Type B pancreatic cell (in vitro differentiated cells): ENCODE measurements at places on chromosomes 2 and 18.

- H3K4me3 ChIP-seq, result no peak overlapping the region
- H3K4me1 ChIP-seq, result peaks cover 4% of the 10 kb centered on the region
- no peak for DNase-seq
- peaks cover 8% of the 10 kb centered on the region for H3K27me3 ChIP-seq
- H3K27ac ChIP-seq, result no peak overlapping the region
- H3K36me3 ChIP-seq, result no peaks in the 10 kb centered on the region
Measured at GRCh38 chr2:223697316-223697891, 95.2 kb upstream of the SCG2 start.

DNA sequence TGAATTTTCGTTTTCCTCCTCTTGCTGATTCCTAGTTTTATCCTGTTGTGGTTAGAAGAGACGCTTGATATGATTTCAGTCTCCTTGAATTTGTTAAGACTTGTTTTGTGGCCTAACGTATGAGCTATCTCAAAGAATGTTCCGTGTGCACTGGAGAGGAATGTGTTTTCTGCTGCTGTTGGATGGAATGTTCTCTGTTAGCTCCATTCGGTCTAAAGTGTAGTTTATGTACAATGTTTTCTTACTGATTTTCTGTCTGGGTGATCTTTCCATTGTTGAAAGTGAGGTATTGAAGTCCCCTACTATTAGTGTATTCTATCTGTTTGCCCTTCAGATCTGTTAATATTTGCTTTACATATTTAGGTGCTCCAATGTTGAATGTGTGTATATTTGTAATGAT, 25.9 kb downstream of the COLEC11 start:
- H3K36me3 ChIP-seq, result no peaks in the 10 kb centered on the region
- H3K27ac ChIP-seq, result no peak overlapping the region
- peaks cover 7% of the 10 kb centered on the region for H3K27me3 ChIP-seq
- no peaks in the 10 kb centered on the region for H3K4me1 ChIP-seq
- no peak for DNase-seq

DNA sequence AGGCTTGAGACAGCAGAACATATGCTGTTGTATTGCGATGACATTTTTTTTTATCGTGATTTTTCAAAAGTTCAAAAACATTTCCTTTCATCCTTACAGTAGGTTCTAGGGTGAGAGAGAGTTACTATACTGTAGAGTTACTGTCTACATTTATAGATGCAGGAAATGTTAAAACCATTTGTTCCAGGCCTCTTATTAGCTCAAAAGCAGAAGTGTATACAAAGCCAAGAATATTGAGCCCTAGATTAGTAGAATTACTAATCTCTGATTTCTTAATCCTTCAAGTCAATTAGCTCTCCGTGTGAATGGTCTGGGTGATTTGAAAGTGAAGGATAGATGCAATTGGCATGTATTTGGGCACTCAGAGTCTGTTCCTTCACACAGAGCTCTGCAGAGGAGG, 73.1 kb downstream of the MAPRE2 start:
- no peak overlapping the region for H3K27ac ChIP-seq
- no peak overlapping the region for H3K4me3 ChIP-seq
- H3K36me3 ChIP-seq, result peaks cover 12% of the 10 kb centered on the region
- no peaks in the 10 kb centered on the region for H3K27me3 ChIP-seq

DNA sequence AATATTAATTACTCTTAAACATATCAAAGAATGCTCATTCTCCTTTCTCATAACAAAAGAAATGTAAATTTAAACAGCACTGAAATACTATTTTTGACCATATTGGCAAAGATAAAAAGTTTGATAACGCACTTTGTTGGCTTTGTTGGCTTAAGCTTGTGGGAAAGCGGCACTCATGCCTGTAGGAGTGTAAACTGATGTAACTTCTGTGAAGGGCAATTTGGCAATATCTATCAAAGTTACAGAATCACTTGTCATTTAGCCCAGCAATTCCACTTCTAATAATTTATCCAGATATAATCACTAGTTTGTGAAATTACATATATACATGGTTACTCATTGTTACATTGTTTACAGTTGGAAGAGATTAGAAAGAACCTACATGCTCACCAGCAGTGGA, 311.8 kb upstream of the STON1 start:
- no peak overlapping the region for H3K27ac ChIP-seq
- no peak overlapping the region for H3K4me3 ChIP-seq
- H3K4me1 ChIP-seq, result no peaks in the 10 kb centered on the region
- DNase-seq, result no peak
- H3K27me3 ChIP-seq, result no peaks in the 10 kb centered on the region
